Regular cardiac myocyte (primary cell): ENCODE measurements at places on chromosomes 2 and 18. TPM values are rescaled to one million over a fixed set of nuclear protein-coding genes. Genes with fewer than 3 reads are reported as not detected.

The IL1F10 gene
- not detected in 2 replicates for total RNA-seq

The UGT1A10 gene
- not detected in 2 replicates for total RNA-seq

The DSEL gene
- total RNA-seq = 55.0 and 60.0 TPM in 2 replicates

The ANKRD62 gene
- under 0.01 TPM in 1 of 2 replicates, not detected in the other for total RNA-seq

The SPHKAP gene
- total RNA-seq = not detected in 2 replicates

The IRS1 gene
- total RNA-seq = 7.9 and 19.6 TPM in 2 replicates

The NTSR2 gene
- total RNA-seq = not detected in 2 replicates

The LRRC30 gene
- total RNA-seq = not detected in 2 replicates

The ELOA2 gene
- total RNA-seq = not detected in 2 replicates

The APCDD1 gene
- total RNA-seq = 0.19 TPM in 1 of 2 replicates, not detected in the other

The SCYGR3 gene
- total RNA-seq = not detected in 2 replicates

The FTCDNL1 gene
- total RNA-seq = 1.1 and 2.1 TPM in 2 replicates

The CYS1 gene
- 0.58 and 1.7 TPM in 2 replicates for total RNA-seq

The DNAH7 gene
- total RNA-seq = 0.19 and 0.56 TPM in 2 replicates
